Sigmoid colon (tissue), 7 donors: ENCODE measurements at places on chromosomes 16 and 17. TPM values are rescaled to one million over a fixed set of nuclear protein-coding genes. Genes with fewer than 3 reads are reported as not detected.

DNA sequence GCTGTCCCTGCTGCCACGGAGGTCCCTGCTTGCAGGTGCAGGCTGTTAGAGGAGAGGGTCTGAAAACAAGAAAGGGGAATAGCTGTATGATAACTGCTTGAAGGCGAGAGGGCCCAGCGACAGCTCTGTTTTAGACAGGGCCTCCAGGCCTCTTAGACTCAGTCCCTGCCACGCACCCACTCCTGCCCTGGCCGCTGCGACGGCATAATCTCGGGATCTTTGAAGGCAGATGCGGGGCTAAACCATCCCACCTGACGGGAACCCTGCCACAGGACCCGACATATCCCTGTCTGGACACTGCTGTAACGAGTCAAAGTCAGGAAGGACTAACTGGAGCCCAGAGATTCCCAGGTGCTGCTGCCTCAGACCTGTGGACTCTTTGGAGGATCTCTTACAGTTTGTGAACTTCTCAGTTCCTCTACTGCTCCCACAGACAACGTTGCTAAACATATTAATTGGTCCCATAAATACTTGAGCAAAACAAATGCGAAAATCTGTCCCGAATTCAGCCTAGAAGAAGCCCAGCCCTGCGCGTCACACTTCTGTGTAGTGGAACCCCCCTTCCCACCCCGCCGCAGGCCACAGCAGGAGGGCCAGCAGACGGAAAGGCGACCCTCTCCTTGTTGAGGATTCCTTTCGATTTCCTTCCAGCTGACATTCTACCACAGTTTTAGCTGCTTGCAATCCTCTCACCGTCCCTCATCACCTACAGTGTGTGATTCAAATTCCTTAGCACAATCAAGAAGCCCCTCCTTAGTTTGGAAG is 998 bp upstream of the TMEM11 start:
- H3K27ac ChIP-seq, result peak overlapping the region; percentile 93
- H3K4me1 ChIP-seq, result no peaks in the 10 kb centered on the region
- DNase-seq, result peak; percentile 70
- H3K36me3 ChIP-seq, result peaks cover 8% of the 10 kb centered on the region
- H3K4me3 ChIP-seq, result peak overlapping the region; percentile 85
- no peaks in the 10 kb centered on the region for H3K27me3 ChIP-seq

Gene CMIP
- 11.0 TPM for total RNA-seq

Gene ASIC2
- not detected for total RNA-seq

Gene CES5A
- not detected for total RNA-seq

Gene PTX4
- total RNA-seq, result not detected

Gene MAP1LC3B
- total RNA-seq, result 50.0 TPM

Gene TEKT3
- 1.8 TPM for total RNA-seq

DNA sequence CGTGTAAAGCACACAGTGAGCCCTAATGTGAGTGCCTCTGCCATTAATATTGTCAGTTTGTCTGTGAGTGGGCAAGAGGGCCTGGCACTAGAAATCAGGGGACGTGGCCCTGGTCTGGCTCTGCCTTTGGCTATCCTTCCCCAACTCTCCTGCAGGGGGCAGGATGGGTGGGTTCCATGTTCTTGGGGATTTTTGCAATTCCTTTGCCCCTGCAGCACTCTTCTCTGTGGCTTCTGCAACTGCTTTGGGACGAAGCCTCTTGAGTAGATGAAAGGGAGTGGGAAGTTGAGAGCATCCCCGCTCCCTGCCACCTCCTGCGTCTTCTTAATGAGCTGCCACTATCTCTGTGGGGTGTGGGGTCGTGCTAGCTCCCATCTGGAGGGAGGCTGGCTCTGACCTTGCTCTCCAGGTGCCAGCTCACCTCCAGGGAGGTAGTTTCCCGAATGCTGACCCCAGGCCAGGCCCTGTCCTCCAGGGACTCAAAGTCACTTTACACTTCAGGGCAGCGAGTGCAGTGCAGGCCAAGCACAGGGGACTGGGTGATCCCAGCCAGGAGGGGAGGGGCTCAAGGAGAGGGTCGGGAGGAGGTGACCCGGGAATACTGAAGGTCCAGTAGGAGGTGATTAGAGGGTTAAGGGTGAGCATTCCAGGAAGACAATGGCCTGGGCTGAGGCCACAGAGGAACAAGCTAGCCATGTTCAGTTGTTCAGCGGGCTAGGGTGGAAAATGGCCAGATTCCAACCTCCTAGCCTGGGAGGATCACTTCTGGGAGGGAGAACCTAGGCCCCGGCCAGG is 121.0 kb upstream of the NLRP1 start:
- H3K27ac ChIP-seq, result no peak overlapping the region
- H3K4me3 ChIP-seq, result no peak overlapping the region
- DNase-seq, result no peak
- H3K27me3 ChIP-seq, result peaks cover 8% of the 10 kb centered on the region

GRCh38 chr17:50550661-50551432 is 3.9 kb downstream of the SPATA20 start:
- H3K4me3 ChIP-seq, result no peak overlapping the region
- H3K36me3 ChIP-seq, result peaks cover 11% of the 10 kb centered on the region
- no peaks in the 10 kb centered on the region for H3K27me3 ChIP-seq
- H3K27ac ChIP-seq, result no peak overlapping the region
- peaks cover 10% of the 10 kb centered on the region for H3K4me1 ChIP-seq
- DNase-seq, result peak; percentile 95
